Mucosa of gallbladder (tissue), 1 donor: ENCODE measurements at places on chromosomes 6 and 20. TPM values are rescaled to one million over a fixed set of nuclear protein-coding genes. Genes with fewer than 3 reads are reported as not detected.
A peak's percentile ranks its signal among the peaks of the same experiment; 100 is the strongest.

The SPO11 gene
- total RNA-seq: not detected

The SAMD5 gene
- total RNA-seq: 7.3 TPM

The NHLRC1 gene
- total RNA-seq: 1.9 TPM

The AGER gene
- total RNA-seq: 11.8 TPM

The CD2AP gene
- 49.2 TPM for total RNA-seq

The LGSN gene
- 0.06 TPM for total RNA-seq

The C20orf202 gene
- 0.66 TPM for total RNA-seq

The ANKRD66 gene
- not detected for total RNA-seq

The CDH26 gene
- 3.3 TPM for total RNA-seq

The EYA4 gene
- total RNA-seq: 0.17 TPM

The ID4 gene
- total RNA-seq: 7.0 TPM

The PAX1 gene
- total RNA-seq: not detected

- DNase-seq: no peak
Measured at GRCh38 chr6:36235309-36235708, 34.6 kb upstream of the PNPLA1 start.

- no peak for DNase-seq
Measured at GRCh38 chr6:119881416-119881815, 531.9 kb upstream of the MAN1A1 start.

- DNase-seq: no peak
Measured at GRCh38 chr6:127404133-127404532, 55.1 kb downstream of the KIAA0408 start.

- DNase-seq: no peak
Measured at GRCh38 chr6:169979873-169980432, 228.5 kb downstream of the ERMARD start.

DNA sequence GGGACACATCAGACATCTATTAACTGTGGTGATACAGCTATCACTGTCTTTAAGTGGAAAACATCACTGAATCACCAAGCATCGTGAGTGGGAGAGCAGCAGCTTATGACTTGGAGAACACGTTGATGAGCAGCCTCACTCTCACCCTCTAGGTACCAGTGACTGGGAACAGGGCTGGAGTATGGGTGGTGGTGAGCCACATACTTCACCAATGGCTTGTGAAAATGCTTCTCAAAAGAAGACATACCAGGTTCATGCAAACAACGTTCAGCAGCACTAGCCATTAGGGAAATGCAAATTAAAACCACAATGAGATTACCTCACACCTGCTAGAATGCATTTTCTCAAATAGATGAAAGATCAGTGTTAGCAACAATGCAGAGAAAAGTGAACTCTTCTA is 25.3 kb downstream of the SNX5 start:
- DNase-seq: no peak

DNA sequence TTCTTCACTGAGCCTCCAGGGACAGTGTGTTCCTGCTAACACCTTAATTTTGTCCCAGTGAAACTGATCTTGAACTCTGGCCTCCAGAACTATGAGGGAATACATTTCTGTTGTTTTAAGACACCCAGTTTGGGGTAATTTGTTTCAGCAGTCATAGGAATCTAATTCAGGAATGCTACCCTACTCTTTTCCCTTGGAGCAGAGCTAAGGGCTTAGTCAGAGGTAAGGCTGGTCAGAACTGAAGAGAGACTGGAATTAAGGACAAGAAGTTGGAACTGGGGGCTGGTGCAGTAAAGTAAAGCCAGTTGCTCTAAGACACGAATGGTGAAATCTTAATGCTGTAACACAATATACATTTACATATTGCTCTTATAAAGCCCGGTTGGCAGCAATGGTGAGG is 809.7 kb downstream of the MAFB start:
- DNase-seq: no peak

- no peak for DNase-seq
Measured at GRCh38 chr20:6381887-6382286, 259.1 kb upstream of the FERMT1 start.

- DNase-seq: no peak
Measured at GRCh38 chr6:156164701-156165452, 612.3 kb upstream of the ARID1B start.

DNA sequence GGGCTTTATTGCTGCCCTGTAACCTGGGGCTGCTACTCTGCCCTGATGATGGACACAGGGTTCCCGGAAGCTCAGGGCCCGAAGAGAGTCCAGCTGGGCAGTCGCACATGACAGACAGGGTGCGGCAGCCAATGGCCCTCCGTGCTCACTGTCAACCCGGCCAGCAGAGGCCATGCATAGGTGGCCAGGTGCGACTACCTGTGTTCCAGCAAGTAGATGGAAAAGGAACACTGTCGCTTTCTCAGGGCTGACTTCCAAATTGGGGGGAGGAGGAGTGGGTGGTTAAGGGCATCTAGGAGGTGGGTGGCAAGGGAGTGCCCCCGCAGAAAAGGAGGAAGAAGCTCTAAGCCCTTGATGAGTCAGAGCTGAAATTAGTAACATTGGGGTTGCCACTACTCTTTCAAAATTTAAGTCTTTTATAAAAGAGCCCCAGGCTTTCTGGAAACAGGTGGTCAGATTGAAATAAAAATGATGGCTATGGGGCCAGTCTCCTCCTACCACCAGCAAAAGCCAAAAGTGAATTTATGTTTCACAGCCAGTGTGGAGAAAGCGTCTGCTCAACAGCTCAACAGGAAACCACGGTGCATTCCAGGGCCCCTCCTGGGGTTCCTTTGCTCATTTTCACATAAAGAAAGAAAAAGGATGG is 2.3 kb upstream of the RAMACL start:
- DNase-seq: no peak

DNA sequence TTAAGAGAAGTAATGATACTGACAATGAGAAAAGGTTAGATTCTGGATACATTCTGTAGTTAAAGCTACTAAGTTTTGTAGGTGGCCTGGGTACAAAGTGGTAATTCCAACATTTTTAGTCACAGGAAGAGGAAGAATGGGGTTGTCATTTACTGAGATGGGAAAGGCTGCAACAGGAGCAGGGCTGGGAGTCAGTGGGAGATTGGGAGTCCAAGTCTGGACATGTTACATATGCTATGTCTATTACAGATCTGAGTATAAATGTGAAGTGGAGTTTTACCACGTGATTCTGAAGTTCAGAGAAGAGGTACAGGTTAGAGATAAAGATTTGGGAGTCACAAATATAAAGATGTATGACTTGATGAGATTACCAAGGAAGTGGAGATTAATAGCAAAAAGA is 116.2 kb downstream of the RWDD2A start:
- DNase-seq: no peak

DNA sequence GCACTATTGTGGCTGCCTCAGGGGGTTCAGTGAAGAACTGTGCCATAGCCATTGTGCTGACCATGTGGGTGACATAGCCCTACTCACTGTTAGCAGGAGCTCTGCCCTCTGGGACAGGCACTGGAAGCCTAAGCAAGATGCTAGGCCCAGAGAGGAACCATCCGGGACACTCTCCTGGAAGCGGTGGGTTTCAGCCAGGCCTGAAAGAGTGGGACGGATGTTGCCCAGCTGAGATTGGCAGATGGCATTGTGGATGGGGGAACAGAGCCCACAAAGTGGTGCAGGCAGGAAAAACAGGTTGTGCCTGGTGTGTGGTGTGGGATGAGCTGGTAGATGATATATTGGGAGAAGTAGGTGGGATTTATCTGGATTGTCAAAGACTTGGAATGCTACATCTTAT is 40.1 kb downstream of the DLGAP4 start:
- DNase-seq: no peak

DNA sequence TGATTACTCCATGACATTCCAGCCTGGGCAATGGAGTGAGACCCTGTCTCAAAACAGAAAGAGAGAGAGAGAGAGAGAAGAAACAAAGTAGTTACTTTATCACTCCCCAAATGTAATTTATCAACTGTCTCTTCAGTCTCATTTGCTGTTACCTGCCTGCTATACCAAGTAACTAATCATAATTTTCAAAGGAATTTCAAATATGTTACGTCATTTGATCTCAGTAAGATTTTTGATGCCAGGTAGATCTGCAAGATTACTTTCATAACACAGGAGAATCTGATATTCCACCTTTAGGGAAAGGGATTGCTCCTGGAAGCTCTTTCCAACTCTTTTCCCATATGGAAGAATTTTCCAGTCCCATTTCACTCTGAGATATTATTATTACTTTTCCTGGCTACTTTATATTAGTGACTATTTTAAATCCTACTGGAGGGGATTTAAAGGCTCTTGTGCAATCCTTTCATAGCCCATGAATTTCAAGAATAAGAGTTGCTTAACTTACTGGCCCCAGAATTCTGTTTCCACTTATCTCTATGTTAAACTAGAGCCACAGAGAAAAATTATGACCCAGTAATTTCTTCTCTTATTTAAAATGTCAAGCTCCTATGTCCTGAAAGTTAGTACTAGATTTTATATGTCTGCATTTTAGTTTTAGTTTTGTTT is 390.2 kb upstream of the FLRT3 start:
- no peak for DNase-seq

DNA sequence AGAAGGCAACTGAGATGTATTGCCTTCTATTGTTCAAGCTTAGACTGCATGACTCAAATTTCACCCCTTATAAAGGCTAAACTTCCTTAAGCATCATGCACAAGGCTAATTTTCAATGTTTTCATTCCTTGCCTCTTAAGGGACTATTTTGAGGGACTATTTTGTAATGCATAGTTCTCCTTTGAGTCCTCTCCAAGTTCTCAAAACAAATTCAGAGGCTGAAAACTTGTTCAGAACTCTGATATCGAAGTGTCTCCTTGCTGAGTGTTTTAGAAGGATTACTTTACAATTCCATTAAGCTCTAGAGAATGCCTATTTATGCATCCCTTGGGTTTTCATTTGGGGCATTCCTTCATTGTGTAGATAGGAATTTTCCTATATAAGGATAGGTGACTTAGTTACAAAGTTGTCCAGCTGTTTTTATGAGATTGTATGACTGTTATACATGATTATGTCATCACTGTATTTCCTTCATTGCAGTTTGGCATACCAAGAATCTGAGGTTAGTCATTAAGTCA is 41.7 kb downstream of the COL19A1 start:
- no peak for DNase-seq

DNA sequence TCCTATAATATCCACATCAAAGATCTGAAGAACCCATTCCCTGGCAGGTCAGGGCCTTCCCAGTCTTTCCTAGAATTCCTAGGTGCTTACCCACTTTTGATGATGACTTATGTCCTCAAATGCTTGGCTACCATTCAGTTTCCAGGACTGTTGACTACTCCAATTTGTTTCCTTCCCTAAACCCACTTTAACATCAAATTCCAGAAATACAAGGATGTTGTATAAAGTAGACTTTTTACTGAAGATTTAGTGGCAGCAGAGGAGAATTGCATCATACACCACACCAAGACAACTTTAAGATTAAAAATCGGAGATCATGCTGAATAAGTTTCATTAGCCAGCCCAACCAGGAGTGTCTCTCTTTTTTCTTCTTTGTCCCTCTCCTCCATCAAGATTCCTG is 203.3 kb upstream of the LAMP5 start:
- DNase-seq: no peak

GRCh38 chr6:115592025-115592424 is 468.7 kb downstream of the FRK start:
- no peak for DNase-seq

GRCh38 chr20:53445932-53446331 is 147.7 kb downstream of the ZNF217 start:
- DNase-seq: peak; percentile 10

GRCh38 chr20:15241681-15242080 is 904.3 kb upstream of the FLRT3 start:
- DNase-seq: no peak

GRCh38 chr6:25544833-25545232 is 107.2 kb upstream of the SCGN start:
- no peak for DNase-seq

- DNase-seq: peak; percentile 68
Measured at GRCh38 chr6:131281471-131282270, 146.4 kb downstream of the AKAP7 start.

DNA sequence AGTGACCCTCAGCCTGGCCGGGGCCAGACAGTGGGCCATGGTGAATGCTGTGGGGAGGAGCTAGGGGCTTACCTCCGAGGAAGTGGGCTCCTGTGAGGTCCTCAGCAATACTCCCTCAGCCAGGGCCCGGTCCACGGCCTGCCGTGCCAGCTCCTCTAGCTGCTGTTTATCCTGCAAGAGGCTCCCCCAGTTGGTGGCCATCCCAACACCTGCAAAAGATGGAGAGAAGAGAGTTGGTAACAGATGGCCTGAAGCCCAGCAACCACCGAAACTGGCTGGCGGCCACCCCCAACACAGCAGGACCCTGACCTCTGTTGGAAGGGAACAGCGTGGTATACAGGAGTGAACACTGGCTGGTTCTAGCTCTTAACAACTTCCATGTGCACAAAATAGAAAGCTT is 4.0 kb downstream of the GSS start:
- DNase-seq: no peak

- DNase-seq: no peak
Measured at GRCh38 chr20:54468082-54468481, 7.3 kb upstream of the DOK5 start.

- peak; percentile 47 for DNase-seq
Measured at GRCh38 chr20:44911264-44911921, 1.5 kb downstream of the PABPC1L start.

DNA sequence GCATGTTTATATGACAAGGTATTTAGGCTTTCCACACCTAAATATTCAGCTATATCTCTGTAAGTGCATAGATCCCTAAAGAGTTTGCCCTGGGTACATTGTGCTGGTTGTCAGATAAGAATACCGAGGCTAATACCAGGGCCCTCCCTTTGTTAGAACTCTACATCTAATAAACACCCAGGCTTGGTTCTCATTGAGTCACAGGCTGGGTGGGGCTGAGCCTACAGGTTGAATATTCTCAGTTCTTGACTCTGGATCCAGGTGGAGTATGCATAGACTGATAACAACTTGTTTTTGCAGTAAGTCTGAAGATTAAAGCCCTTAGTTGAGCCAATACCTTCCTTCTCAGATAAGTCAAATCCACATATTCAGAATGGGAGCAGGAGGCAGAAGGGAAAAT is 312.2 kb upstream of the FLRT3 start:
- DNase-seq: no peak

DNA sequence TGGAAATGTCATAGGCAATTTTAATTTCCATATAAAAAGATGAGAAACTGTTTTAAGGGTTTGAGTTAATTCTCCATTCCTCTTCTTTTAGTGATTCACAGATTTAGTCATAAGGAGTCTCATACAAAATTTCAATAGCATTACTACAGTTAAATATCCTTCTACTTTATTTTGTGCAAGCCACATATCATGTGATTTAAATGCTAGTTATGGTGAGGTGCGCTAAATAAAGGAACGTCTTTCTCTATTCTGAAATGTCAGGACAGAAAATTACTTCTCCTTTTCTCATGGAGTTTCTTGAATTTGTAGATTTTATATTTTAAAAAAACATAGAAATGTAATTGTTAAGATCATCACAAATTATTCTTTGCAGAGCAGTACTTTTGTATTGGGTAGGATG is 50.0 kb upstream of the SUPT3H start:
- no peak for DNase-seq

DNA sequence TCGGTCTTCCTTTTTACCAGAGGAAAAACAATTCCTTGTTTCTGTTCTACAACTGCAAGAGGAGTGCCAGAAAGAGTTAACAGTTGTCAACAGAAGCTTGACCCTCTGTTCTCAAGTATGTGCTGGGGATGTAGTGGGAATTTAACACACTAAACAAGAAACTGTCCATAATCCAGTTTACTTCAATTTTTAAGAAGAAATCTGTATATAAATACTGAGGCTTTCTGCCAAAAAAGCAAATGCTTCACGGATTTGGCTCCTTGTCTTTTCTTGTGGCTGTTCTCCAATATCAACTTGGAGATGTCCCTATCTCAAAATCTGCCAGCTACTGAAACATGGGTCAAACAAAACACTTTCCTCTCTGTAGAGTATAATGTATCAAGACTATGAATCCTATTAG is 26.8 kb downstream of the REV3L start:
- DNase-seq: no peak

- no peak for DNase-seq
Measured at GRCh38 chr20:31515775-31516107, 1.5 kb downstream of the HM13 start.
